ENCODE measurements at places on chromosomes 2 and 18.

- no peaks in the 10 kb centered on the region for H3K36me3 ChIP-seq
- no peak overlapping the region for H3K4me3 ChIP-seq
- DNase-seq: no peak
- H3K27me3 ChIP-seq: no peaks in the 10 kb centered on the region
- H3K4me1 ChIP-seq: no peaks in the 10 kb centered on the region
These were observed 221.9 kb downstream of the PIEZO2 start for GRCh38 chr18:10927286-10927992.

DNA sequence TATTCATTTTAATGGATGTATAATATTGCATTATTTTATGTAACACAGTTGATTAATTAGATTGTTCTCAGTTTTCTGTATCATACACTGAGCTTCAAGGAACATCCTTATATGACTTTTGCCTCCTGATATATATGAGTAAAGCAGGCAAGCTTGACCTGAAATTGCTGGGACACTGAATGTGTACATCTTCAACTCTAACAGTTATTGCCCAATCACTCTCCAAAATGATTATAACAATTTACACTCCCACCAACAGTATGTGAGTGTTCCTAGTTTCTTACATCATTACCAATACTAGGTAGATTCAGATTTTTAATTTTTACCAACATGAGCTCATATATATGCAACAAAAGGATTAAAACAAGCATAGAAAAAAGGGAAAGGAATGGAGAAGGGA, 379.4 kb downstream of the SETBP1 start:
- H3K27ac ChIP-seq: no peak overlapping the region
- H3K4me3 ChIP-seq: no peak overlapping the region
- DNase-seq: no peak
- H3K36me3 ChIP-seq: peaks cover 2% of the 10 kb centered on the region

DNA sequence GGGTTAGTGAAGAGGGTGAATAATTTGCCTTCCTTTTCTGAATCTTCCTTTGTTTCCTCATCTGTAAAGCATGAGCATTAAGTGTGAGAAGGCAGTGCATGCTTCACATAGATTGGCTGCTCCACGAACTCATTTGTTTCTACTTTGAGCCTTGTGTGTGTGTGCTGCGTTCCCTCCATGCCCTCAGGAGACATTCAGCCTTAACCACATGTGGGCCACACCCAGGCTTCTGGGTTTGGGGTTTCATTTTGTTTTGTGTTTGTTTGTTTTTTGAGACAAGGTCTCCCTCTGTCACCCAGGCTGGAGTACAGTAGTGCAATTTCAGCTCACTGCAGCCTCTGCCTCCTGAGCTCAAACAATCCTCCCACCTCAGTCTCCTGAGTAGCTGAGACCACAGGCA, 843.3 kb downstream of the GALR1 start:
- no peaks in the 10 kb centered on the region for H3K27me3 ChIP-seq
- no peak overlapping the region for H3K4me3 ChIP-seq
- no peaks in the 10 kb centered on the region for H3K4me1 ChIP-seq

DNA sequence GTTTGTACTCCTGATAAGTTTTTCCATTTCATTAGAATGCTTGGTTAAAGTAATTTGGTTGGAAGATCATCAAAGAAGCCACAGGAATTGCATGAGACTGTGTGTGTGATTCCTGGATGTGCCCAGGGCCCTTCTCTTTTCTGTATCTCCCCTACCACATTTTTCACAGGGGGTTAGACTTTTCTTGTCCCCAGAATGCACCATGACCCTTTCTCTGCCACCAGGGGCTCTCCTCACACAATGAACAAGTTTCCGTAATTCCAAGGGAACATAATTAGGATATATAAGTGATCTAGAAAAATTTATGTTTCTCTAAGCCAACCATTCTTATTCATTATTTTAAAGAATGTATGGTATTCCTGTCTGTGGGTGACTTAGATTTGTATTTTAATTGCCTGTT, 291.8 kb downstream of the NEDD4L start:
- H3K4me1 ChIP-seq: no peaks in the 10 kb centered on the region
- no peak overlapping the region for H3K4me3 ChIP-seq
- no peaks in the 10 kb centered on the region for H3K36me3 ChIP-seq
- no peak for DNase-seq

GRCh38 chr18:8011906-8012305, 444.8 kb downstream of the PTPRM start:
- no peaks in the 10 kb centered on the region for H3K27me3 ChIP-seq
- no peak overlapping the region for H3K4me3 ChIP-seq

GRCh38 chr2:176177580-176178037, 10.9 kb upstream of the HOXD1 start:
- H3K36me3 ChIP-seq: no peaks in the 10 kb centered on the region
- H3K4me3 ChIP-seq: no peak overlapping the region
- DNase-seq: no peak
- H3K27me3 ChIP-seq: peaks cover 78% of the 10 kb centered on the region
- peaks cover 6% of the 10 kb centered on the region for H3K4me1 ChIP-seq

GRCh38 chr2:241035818-241036396, 37.5 kb downstream of the SNED1 start:
- no peaks in the 10 kb centered on the region for H3K27me3 ChIP-seq
- peaks cover 6% of the 10 kb centered on the region for H3K36me3 ChIP-seq
- peak overlapping the region; percentile 69 for H3K4me3 ChIP-seq
- H3K4me1 ChIP-seq: peaks cover 19% of the 10 kb centered on the region
- no peak for DNase-seq

GRCh38 chr2:160411167-160411566, 82.4 kb downstream of the RBMS1 start:
- DNase-seq: no peak
- peaks cover 70% of the 10 kb centered on the region for H3K4me1 ChIP-seq
- H3K27me3 ChIP-seq: no peaks in the 10 kb centered on the region

DNA sequence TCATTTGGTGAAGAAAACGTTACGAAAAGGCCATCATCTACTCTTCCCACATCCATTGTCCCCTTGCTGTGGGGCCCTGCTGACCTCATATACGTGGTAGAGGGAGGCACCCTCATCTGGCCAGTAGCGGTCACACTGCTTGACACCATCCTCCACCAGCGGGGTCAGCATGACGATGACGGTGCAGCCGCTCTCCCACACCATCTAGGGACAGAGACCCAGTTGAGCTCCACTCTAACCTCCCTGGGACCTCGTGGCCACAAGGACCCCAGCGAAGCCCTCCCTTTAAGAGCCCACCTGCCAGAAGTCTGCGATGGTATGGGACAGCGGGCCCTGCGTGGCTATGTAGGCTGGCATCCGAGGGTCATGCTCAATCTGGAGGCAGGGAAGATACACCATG, 13.1 kb downstream of the PTPRN start:
- DNase-seq: no peak
- H3K4me1 ChIP-seq: peaks cover 14% of the 10 kb centered on the region
- peaks cover 19% of the 10 kb centered on the region for H3K27me3 ChIP-seq
- H3K4me3 ChIP-seq: no peak overlapping the region

GRCh38 chr2:85678794-85679672, 11.0 kb upstream of the SFTPB start:
- H3K4me1 ChIP-seq: peaks cover 23% of the 10 kb centered on the region
- peaks cover 3% of the 10 kb centered on the region for H3K27me3 ChIP-seq

DNA sequence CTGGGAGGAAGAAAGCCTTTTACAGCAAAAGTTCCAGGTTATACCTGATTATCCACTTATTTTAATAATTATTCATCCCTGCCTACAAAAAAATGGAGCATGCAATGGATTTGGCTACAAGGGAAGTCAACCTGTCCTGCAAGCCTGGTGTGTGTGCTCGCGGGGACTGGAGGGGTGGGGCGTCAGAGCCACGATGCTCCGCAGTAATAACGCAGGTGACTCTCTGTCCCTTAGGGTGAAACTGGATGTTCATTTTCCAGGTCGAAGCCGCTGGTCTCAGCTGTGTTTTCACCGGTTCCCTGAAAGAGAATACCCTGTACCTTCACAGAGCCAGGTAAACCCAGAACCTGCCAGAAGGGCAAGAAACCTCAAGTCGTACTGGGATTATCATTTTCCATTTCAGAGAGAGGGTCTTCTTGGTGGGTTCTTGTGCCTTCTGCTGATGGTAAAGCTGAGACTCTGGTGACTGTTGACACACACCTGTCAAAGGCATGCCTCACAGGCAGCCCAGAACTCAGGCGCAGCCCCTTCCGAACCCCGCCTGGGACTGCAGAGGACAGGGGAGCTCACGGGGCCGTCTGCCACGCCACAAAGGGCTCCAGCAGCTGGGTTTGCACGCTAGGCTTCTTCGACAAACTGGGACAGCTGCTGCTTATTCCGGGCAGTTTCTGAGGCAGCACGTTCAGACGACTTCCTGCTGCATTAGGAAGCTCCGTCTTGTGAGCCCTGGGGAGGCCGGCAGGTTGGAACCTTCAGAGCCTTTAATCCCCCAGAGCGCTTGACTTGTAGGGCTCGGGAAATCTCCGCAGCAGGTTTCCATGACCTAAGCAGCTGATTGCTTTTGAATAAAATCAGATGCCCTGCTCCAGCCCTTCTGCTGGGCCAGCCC, 58.6 kb downstream of the KCNG2 start:
- H3K27ac ChIP-seq: no peak overlapping the region
- no peak for DNase-seq
- no peak overlapping the region for H3K4me3 ChIP-seq
- no peaks in the 10 kb centered on the region for H3K36me3 ChIP-seq
- peaks cover 7% of the 10 kb centered on the region for H3K27me3 ChIP-seq
- no peaks in the 10 kb centered on the region for H3K4me1 ChIP-seq

DNA sequence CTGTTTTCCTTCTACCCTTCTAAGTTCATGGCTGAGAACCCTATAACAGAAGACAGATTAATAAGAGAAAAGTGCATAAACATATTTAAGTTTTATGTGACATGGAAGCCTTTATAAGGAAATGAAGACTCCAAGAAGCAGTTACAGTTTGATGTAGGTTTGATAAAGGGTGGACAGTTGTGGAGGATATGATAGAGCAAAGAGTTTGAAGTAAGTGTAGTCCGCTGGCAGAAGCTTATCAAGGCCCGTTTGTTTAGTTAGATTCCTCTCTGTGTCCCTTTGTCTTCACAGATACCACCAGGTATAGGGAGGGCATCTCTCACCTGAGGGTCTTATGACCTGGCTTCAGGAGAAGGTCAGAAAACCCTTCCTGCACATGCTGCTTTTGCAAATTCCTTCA, 10.4 kb upstream of the CASP8 start:
- H3K27ac ChIP-seq: no peak overlapping the region
- H3K36me3 ChIP-seq: peaks cover 47% of the 10 kb centered on the region
- no peaks in the 10 kb centered on the region for H3K27me3 ChIP-seq

DNA sequence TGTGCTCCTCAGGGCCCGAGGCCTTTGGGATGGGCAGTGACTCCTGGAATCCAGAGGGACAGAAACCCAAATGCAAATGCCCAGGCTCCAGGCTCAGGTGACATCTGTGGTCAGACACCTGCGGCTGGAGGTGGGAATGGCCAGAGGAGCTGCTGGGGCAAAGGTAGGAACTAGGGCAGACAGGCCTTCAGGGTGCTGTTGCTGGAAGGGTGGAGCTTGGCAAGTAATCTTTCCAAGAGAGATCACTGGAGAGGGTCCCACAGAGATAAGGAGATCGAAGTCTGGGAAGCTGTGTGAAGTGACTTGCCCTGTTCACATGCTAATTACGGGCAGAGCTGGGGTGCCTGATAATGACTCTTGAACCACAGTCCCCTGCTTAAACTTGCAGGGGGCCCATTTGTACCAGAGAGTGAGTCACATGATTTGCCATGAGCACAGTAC, 82.4 kb downstream of the ACAA2 start:
- H3K4me3 ChIP-seq: no peak overlapping the region
- H3K27ac ChIP-seq: no peak overlapping the region
- H3K4me1 ChIP-seq: no peaks in the 10 kb centered on the region
- no peak for DNase-seq

GRCh38 chr2:239919774-239920692, 105.1 kb downstream of the NDUFA10 start:
- no peak for DNase-seq
- peaks cover 12% of the 10 kb centered on the region for H3K4me1 ChIP-seq
- H3K36me3 ChIP-seq: peaks cover 2% of the 10 kb centered on the region
- peaks cover 5% of the 10 kb centered on the region for H3K27me3 ChIP-seq

GRCh38 chr18:8701546-8702118, 3.7 kb upstream of the MTCL1 start:
- H3K27me3 ChIP-seq: peaks cover 48% of the 10 kb centered on the region
- H3K4me3 ChIP-seq: no peak overlapping the region
- peaks cover 10% of the 10 kb centered on the region for H3K4me1 ChIP-seq
- no peak for DNase-seq
- H3K27ac ChIP-seq: no peak overlapping the region

DNA sequence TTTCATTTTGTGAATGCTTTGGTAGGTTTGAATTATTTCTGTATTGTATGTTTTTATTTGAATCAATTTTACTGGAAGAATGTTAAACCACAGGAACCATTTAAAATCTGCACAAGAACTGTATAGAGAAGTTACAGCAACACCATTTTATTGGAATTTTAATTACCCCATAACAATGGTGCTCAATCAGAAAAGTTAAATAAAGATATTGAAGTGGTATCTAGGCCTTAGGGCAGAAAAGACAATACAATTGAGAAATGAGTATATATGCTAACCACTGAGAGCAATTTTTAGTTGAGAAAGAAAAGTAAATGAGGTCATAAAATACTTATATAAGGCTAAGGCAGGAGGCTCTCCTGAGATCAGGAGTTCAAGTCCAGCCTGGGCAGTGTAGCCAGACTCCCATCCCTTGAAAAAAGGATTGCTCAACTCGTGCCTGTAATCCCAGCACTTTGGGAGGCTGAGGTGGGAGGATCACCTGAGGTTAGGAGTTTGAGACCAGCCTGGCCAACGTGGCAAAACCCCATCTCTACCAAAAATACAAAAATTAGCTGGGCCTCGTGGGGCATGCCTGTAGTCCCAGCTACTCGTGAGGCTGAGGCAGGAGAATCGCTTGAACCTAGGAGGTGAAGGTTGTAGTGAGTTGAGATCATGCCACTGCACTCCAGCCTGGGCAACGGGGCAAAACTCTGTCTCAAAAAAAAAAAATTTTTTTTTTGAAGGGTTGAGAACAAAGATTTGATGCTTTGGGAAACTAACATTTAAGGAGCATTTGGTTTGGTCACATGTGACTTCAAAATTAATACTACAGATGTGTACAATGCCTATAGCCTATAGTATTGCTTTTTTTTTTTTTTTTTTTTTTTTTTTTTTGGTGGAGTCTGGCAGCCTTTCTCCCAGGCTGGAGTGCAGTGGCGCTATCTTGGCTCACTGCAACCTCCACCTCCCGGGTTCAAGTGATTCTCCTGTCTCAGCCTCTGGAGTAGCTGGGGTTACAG, 212.9 kb upstream of the STON1 start:
- DNase-seq: no peak
- H3K4me3 ChIP-seq: peak overlapping the region; percentile 93
- H3K4me1 ChIP-seq: peaks cover 48% of the 10 kb centered on the region
- peak overlapping the region; percentile 88 for H3K27ac ChIP-seq

- no peaks in the 10 kb centered on the region for H3K27me3 ChIP-seq
- H3K4me3 ChIP-seq: no peak overlapping the region
- H3K36me3 ChIP-seq: no peaks in the 10 kb centered on the region
- H3K27ac ChIP-seq: no peak overlapping the region
- no peak for DNase-seq
These were observed 112.5 kb upstream of the OTOS start for GRCh38 chr2:240252872-240253511.

DNA sequence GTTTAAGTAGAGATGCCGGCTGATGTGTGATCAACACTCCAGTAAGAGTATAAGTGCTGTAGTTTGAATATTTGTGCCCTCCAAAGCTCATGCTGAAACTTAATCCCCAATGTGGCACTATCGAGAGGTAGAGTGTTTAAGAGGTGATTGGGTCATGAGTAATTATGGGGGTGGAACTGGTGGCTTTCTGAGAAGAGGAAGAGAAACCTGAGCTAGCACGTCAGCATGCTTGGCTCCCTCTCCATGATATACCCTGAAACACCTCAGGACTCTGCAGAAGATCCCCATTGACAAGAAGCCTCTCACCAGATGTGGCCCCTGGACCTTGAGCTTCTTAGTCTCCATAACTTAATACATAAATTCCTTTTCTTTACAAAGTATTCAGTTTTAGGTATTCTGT, 584.8 kb downstream of the TSN start:
- H3K4me1 ChIP-seq: no peaks in the 10 kb centered on the region
- H3K4me3 ChIP-seq: no peak overlapping the region
- no peaks in the 10 kb centered on the region for H3K36me3 ChIP-seq
- no peaks in the 10 kb centered on the region for H3K27me3 ChIP-seq
- DNase-seq: no peak

Measured in activated T-helper 1 cell treated with anti-CD3 and anti-CD28 coated beads, Interleukin-12 subunit alpha, Interleukin-12 subunit beta, Interleukin-2, Interleukin-4 antibody, amounts not matched to agents 30 ng/mL and 10 ng/mL and 1 ng/mL, durations not matched to agents 14 hours and 24 hours and 36 hours (primary cell).